ENCODE measurements at places on chromosomes 16 and 17.

DNA sequence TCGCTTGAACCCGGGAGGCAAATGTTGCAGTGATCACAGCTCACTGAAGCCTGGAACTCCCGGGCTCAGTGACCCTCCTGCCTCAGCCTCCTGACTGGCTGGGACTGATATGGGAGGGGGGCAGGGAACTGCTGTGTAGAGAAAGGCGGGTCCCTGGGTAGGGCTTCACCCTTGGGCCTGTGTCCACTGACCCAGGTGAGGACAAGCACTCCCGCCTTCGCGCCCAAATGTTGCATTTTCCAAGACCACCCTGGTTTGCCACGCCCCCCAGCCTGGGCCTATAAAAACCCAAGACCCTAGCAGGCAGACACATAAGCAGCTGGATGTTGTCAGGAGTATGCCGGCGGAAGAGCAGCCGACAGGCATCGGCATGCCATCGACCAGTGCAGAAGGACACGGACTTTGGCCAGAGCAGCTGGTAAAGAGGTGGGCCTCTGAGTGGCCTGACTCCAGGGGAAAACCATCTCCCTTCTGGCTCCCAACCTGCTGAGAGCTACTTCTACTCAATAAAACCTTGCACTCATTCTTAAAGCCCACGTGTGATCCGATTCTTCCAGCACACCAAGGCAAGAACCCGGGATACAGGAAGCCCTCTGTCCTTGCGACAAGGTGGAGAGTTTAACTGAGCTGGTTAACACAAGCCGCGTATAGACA is 19.1 kb downstream of the SMYD4 start:
- no peak for DNase-seq

DNA sequence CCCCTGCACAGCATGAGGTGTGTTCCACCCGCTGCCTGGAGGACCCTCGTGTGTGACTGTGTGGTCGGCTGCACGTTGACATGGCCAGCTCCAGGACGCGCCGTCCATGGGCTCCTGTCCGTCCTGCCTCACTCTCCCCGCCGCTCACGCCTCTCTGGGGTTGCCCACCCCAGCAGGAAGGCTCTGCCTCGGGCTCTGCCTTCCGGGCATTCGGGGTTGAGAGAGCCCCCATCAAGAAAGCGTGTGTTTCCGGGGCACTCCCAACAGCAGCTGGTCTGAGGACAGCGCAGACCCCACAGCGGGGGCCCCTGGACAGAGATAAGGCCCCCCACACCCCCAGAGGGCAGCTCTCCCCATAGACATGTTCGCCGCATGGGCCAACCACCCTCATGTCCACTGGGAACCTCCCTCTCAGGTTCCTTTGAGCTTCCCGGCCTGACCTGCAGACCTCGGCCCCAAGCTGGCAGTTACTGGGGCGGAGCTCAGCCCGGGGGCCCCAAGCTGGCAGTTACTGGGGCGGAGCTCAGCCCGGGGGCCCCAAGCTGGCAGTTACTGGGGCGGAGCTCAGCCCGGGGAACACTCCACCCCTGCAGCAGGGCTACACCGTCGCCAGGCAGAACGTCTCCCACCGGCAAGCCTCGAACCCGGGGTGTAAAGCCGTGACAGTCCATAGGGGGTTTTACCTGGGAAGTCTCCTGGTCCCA is 8.4 kb upstream of the PIEZO1 start:
- no peak for DNase-seq

- DNase-seq = no peak
Measured at GRCh38 chr17:82445542-82445941, 5.0 kb downstream of the CYBC1 start.

GRCh38 chr16:50667497-50668367 is 13.4 kb downstream of the SNX20 start:
- no peak for DNase-seq

- DNase-seq = no peak
Measured at GRCh38 chr16:57572978-57573728, 30.7 kb downstream of the ADGRG5 start.

DNA sequence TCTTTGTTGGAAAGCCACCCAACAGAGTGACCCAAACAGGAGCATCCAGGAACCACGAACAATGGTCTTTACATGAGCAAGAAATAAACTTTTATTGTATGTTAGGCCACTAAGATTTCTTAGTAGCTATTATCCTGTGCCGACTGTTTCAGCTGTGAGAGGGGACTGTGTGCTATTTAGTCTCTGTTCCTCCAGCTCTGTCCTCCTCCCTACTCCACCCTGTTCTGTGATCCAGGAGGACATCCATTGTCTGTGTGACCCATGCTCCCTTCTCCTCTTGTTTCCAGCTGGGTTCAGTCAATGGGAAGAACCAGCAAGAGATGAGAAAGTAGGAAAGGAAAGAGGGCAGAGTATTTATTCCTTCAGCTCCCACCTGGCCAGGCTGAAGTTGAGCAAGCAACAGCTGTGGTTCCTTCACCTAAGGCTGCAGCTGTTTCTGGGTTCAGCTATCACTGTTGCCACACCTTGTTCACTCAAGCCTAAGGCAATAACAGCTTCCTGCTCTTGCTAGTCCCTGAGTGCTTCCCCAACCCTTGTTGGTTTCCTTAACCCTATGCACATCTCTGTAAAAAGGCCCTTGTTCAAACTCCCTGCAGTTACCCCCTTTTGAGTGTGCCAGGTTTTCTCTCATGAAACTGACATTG is 14.9 kb upstream of the B4GALNT2 start:
- no peak for DNase-seq

DNA sequence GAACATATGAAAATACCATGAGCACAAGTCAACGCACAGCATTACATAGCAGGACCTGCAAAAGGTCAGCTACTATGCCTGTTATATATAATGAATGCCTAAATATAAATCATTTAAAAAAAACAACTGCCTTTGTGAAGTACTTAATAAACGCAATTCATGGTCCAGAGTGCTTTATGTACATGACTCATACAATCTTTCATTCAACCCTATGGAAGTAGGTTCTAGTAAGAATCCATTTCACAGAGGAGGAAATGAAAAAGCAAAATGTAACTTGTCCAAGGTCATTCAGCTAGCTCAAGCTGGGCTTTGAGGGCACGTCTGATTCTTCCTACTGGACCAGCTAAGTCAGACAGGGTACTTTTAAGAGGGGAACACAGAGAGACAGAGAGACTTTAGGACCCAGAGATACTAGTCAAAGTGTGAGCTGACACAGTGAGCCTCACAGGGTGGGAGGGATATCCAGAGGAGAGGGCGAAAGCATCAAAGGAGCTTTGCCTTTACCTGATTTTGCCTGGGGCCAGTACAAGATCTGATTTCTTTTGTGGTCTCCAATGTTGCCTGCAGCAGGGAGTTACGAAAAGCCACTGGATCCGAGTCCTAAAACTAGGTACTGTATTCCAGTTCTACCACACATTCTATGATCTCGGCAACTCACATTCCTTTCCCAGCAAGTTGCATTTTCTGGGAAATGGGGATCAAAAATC is 83.4 kb upstream of the ZFHX3 start:
- DNase-seq = no peak

- no peak for DNase-seq
Measured at GRCh38 chr16:674968-675883, at the start of gene RHBDL1. Gene RHBDL1 (plus strand): TSS chr16:675671. CDS start chr16:675791, 120 bp downstream.

DNA sequence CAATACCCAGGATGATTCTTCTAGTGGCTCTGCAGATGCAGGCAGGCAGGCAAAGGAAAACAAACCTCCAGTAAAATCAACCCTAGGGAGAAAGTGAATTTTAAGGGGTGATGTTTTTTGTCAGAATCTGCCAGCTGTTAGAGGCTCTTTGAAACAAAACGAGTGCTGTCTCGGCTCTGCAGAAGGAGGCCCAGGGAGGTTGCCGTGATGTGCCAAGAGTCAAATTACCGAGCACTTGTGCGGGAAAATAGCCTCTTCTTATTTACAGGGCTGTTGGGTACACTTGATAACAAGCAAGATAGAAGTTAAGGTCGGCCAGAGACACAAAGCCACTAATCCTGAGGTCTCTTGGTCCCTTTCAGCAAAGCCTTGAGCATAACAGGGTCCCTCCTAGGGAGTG is 68.9 kb upstream of the EEF2KMT start:
- peak; percentile 93 for DNase-seq

GRCh38 chr17:40623419-40624210 is 24.0 kb downstream of the SMARCE1 start:
- no peak for DNase-seq

DNA sequence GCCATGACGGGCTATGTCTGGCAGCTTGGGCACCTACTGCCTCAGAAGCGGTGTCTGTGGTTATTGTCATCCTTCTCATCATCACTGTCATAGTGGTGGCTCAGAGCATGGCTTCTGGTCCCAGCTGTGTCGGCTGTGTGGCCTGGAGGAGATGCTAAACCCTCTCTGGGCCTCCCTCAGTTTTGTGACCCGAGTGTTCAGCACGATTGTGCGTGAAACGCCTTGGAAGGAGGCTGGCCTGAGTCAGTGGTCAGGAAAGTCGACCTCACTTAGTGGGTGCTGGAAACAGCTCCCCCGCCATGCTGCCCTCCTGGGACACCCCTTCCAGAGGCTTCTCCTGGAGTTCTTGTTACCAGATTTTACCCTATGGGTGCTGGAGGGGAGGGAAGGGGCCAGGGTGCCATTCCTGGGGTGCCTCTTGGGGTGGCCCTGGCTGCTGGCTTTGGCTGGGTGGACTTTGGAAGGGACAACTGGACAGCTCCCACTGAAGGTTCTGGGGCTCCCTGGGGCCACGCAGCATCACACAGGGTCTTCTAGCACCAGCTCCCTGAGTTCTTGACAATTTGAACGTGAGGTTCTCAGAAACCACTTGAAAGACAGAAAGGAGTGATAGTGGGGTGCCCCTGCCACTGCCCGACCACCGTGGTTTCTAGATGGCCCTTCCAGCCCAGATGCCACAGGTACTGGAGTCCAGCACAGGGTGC is 226.5 kb upstream of the GSE1 start:
- DNase-seq = no peak

DNA sequence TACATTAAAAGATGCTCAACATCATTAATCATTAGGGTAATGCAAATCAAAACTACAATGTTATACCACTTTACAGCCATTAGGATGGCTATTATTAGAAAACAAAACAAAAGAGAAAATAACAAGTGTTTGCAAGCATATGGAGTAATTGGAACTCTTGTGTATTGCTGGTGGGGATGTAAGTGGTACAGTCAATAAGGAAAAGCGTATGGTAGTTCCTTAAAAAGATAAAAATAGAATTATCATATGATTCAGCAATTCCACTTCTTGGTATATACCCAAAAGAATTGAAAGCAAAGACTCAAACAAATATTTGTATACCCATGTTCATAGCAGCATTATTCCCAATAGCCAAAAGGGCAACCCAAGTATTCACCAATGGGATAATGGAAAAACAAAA is 1.4 kb upstream of the CAPNS2 start:
- DNase-seq = no peak

- peak; percentile 30 for DNase-seq
Measured at GRCh38 chr16:30184096-30184890, 891 bp downstream of the CORO1A start.

DNA sequence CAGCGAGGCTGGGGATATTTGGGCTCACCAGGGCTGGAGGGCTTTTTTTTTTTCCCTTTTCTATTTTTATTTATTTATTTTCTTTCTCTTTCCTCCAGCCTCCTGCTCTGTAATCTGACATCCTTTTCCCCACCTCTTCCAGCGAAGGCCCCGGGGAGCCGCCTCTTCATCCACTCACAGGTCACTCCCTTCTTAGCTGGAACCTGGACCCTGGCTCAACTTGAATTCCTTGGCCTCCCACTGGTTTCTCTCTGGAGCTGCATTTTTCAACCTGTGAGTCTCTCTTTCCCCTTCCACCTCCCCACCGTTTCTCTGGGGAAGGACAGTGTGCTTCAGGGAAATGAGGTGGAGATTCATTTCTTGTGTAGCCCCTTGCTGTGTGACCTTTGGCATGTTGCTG is 82.0 kb downstream of the MRM1 start:
- no peak for DNase-seq

- no peak for DNase-seq
Measured at GRCh38 chr17:20206068-20206467, 196.9 kb downstream of the SPECC1 start.

DNA sequence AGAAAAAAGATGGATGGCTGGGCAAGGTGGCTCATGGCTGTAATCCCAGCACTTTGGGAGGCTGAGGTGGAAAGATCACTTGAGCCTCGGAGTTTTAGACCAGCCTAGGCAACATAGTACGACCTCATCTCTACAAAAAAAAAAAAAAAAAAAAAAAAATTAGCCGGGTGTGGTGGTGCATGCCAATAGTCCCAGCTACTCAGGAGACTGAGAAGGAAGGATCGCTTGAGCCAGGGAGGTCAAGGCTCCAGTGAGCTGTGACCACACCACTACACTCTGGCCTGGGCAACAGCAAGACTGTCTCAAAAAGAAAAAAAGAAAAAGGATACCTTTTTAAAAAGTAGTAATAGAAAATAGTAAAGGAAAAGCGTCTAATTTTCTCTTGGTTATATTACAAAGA is 20.7 kb downstream of the ZNF652 start:
- DNase-seq = no peak

DNA sequence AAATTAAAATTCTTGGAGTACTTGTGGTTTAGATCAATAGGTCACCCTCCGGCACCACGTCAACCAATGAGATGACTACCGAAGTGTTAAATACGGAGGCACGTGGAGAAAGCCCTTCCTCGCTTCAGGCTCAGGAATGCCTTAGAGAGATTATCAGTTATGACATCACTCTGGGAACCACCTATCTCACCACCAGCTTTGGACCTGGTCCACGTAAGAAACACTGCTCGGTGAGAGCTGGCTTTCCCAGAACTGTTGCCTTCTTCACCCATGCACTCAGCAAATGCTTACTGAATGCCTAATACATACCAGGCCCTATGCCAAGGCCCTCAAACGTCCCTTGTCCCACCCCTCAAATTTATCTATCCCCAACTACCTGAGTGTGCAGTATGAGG is 71.3 kb downstream of the SMG6 start:
- no peak for DNase-seq

GRCh38 chr17:73760439-73760758 is 116.2 kb upstream of the SDK2 start:
- peak; percentile 83 for DNase-seq

DNA sequence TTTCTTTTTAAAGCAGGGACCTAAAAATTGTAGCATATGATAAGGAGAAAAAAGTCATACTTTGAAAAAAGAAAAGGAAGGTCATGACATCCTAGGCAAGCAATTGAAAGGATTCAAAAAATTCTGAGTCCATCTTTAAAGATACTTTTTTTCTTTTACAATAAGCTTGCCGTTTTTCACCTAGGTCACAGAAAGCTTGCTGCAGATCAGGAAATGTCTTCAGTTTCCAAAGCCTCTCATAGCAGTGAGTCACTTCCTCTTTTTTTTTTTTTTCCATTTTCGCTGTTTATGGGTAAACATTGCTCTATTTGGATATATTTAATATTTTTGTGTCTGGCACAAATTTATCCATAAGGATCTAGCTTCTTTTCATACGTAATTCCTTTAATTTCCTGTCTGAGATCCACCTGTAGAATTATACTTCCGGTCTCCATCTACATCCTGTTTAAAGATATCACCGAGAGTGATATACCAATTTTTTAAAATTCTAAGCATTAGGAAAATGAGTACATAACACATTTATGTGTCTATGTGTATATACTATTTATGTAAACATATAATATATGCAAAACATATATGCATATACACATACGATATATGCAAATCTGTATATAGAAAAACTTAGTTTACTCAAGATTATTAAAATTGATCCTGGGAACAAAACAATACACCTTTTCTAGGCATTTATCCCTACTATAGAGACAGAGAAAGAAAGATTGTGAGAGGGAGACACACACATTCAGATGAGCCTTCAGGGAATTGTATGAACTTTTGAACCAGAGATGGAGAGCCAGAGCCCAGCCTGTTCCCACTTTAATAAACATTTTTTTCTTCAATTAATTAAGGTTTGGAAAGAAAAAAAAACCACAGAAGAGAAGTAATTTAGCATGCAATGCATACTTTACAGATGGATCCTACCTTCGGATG is 134.4 kb downstream of the SKAP1 start:
- DNase-seq = no peak

All from DMS79 treated with DMSO at 0.1 percent for 48 hours (cell line).